CD4-positive, alpha-beta T cell (primary cell): ENCODE measurements at places on chromosomes 11 and 22.

- no peak for DNase-seq
These were observed 4.4 kb downstream of the CYB5R2 start for GRCh38 chr11:7668911-7669310.

DNA sequence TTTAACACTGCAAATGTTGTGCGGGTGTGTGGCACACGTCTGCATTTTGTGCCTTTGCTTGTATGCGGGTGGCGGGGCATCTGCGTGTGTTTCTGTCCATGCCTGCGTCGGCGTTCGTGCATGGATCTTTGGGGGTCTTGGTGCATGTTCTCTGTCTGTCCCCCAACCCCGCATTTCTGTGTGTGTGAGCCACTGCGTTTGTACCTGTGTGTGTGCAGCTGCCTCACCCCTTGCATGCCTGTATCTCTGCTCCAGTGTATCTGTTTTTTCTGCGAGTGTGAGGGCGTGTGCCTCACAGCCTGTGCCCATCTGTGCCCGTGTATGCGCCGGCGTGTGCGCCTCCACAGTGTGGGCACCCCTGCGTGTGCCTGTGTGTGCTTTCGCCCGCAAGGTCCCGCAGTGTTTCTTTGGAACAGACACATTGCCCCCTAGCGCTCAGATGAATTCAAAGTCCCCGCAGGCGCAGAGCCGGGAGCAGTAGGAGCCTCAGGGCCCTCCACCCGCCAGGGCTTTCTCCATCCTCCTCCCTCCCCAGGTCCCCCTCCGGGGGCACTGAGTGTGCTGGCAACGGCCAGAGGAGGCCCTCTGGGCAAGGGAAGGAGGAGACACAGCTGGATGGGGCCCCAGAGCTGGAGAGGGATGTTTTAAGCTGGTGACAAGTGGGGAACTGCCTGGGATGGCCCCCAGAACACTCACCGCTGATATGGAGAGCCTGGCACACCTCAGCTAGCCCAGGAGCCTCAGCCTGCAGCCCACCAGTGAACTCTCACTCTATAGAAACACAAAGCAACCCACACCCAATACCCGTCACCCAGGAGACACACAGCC is 3.1 kb upstream of the MN1 start:
- DNase-seq: peak; percentile 42

DNA sequence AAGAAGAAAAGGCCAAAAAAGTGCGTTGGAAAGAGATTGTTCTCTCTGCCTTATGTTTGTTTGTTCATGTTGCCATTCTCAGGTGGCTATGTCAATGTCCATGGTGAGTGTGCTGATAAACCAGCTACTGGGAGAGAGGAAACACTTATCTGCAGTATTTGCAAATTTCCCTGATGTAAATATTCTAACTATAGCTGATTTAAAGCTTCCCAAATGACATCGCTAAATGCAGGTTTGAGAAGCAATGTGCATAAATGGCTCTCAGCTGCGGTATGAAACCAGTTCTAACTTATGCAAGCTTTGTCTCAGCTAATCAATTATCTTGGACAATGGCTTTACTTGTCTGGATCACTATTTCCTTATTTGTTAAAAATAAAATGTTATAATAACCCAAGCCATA is 312.5 kb upstream of the ANO3 start:
- no peak for DNase-seq

DNA sequence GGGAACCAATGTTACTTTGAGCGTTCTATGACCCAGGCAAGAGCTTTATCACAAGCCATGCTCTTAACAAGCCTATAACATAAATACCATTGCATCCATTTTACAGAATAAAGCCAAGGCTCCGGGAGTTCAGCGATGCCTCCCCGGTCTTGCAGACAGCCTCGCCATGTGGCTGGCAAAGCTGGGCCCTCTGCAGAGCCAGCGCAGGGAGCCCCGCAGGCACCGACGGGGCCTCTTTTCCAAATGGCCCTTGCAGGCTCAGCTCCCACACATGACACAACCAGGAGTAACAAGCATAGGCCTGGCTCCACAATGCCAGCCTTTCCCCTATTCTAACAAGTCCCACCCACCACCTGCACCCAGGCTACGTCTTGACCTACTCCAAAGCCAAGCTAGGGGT is 72.2 kb upstream of the TSPAN18 start:
- no peak for DNase-seq

GRCh38 chr11:20046416-20046815 is 113.9 kb downstream of the DBX1 start:
- DNase-seq: no peak

DNA sequence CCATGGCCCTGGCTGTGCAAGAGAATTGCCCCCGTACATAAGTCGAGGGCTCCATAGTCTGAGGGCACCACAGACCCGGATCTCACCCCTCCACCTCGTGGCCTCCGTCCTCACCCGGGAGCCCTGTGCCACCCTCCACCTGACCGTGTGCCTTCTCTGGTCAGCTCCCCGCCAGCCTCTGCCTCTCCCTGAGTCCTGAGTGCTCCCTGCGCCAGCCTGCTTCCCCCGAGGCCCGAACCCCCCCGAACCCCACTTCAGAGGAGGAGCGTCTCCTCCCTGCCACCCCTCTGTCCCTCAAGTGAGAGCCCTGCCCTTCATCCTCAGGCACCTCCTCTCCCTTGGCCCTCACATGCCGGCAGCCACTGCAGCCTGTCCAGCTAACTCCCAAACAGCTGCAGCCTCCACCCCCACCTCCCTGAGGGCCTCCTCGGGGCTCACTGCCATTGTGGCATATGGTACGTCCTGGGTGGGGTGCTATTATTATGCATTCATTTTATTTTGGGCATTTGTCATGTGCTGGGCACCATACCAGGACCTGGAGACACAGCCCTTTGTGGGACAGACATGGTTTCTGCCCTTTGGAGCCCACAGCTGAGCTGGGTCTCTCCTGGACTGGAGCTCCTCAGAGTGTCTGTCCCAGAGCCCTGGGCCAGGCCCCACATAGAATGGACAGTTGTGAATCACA is 67.2 kb downstream of the MYO7A start:
- DNase-seq: no peak

- no peak for DNase-seq
These were observed 8.2 kb downstream of the CDC42EP1 start for GRCh38 chr22:37568448-37569008.

- DNase-seq: no peak
These were observed 91.0 kb downstream of the TMPRSS5 start for GRCh38 chr11:113615098-113615497.

DNA sequence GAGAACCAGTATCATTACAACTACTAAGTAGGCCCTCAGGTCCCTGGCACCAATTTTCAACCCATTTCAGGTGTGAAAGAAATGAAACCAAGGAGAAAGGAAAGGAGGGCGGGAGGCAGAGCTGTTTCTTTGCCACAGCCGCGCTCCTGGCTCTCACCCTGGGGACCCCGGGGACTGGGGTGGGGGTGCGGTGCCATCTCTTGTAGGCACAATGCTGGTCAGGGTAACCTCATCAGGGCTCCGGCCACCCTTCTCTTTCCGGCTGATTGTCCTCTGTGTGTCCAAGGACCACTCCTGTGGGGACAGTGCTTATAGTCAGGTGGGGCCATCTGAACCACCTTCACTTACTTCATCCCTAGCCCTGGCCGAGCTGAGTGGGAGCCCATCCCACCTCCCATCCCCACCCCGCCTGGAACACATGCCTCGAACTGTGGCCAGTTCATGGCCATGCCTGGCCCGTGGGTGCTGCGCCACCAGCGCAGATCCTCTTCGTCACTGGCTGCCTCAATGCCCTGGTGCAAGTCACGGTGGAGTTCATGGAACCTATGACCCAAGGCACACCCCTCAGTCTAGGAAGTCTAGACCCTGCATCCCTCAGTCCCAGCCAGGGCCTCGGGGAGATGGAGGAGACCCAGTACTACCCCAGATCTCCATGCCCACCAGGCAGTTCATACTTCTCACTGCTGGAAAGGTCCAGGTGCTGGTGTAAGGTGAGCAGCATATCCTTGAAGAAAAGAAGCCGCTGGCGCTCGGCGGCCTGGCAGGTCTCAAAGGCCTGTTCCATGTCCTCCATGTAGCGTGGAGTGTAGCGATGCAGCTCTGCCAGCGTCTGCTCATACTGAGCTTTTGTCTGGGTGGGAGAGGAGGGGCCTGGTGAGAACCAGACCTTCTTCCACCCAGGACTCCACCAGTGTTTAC is 2.3 kb upstream of the ARFGAP2 start:
- no peak for DNase-seq

DNA sequence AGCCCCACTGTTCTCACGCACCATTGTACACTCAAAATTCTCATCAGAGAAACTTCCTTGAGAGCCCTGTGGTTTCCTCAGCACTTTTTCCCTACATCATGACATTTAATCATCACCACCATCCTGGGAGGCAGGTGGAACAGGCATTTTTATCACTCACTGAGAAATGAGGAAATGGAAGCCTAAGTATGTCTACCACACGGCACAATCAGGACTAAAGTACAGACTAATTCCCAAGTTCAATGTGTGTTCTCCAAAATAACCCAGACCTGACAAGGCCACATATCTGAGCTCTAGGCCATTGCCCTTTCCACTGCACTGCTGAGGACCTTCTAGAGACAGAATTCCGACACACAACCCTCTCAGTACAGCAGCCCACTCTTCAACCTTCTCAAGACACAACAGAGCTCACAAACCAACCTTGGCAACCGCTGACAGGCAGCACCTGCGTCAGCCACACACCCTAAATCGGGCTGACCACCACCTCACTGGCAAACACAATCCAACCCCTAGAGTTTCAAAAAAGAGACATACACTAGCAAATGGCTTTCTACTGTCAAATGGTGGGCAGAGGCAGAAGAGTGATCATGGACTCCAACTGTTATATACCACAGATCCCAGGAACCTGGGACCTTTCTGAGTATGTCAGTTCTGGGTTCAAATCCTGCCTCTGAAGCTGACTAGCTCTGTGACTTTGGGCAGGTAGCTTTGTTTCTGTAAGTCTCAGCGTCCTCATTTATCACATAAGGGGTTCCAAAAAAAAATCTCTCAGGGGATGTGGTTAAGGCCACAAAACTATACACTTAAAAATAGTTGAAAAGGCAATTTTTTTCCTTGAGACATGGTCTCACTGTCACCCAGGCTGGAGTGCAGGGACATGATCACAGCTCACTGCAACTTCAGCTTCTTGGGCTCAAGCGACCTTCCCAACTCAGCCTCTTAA is 16.3 kb downstream of the SMCO4 start:
- DNase-seq: no peak

GRCh38 chr11:80365980-80366379 is 925.1 kb upstream of the TENM4 start:
- no peak for DNase-seq

GRCh38 chr11:111598559-111598958 is 3.7 kb upstream of the SIK2 start:
- no peak for DNase-seq

- DNase-seq: no peak
These were observed 65.2 kb upstream of the CNTN5 start for GRCh38 chr11:98955551-98955950.

DNA sequence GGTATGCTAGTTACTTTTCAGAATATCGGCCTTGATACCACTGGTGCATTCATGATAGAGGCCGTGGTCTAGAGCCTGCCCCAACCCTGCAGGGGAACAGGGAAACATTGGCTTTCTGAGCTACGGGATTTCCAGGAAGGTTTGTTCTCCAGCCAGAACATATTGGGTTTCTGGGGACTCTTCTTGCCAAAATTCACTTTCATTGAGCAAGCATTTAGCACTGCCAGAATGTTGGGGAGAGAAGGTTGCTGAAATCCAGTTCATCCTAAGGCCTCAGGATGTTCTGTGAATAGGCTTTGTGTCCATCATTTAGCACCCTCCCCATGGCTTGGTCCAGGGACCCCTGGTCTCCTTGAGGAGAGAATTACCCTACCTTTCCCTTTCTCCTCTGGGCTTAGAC is 36.7 kb downstream of the DRG1 start:
- DNase-seq: no peak

DNA sequence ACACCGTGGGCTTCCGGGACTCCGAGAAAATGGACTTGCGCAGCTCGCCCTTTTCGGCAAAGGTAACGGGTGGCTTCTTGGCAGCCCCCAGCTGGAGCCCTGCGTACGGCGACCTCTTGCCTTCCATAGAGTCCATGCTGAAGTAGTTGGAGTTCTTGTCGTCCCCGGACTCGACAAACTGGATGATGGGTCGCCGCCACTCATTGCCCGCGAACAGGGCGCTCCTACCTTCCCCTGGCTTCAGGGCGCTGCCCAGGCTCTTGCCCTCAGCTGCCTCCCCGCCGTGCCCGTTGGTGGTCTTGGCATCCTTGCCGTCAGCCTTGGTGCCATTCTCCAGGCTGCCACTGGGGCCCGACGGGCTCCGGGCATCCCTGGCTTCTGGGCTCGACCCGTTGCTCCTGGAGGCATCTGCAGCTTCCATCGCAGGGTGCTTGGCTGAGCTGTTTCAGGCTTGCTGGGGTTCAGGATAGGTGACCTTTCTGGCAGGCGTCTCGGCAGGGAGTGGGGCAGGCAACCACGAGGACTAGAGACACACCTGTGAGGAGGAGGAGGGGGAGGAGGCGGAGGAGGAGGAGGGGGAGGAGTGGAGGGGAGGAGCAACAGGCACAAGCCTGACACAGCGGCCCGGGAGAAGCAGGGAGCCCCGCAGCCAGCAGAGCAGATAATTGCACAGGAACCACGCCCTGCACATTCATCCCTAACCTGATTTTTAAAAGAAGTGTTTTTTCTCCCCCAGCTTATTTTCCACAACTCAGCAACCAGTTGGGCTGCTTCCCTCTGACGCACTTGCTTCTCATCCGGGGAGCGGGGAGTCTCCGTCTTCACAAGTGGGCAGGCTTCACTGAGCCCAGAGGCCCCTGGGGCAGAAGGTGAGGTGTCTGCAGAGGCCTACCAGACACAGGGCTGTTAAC is at the start of gene TRIM29:
TRIM29 (minus strand) TSS at position 503 of the 911 bp plus-strand sequence; CDS start at position 421, 82 bp downstream.
- no peak for DNase-seq

- no peak for DNase-seq
These were observed 651.1 kb downstream of the METTL15 start for GRCh38 chr11:28759311-28759710.

GRCh38 chr11:119144825-119145486 is 3.9 kb upstream of the ABCG4 start:
- DNase-seq: no peak

- DNase-seq: no peak
These were observed 21.4 kb downstream of the MN1 start for GRCh38 chr22:27780161-27780575.

DNA sequence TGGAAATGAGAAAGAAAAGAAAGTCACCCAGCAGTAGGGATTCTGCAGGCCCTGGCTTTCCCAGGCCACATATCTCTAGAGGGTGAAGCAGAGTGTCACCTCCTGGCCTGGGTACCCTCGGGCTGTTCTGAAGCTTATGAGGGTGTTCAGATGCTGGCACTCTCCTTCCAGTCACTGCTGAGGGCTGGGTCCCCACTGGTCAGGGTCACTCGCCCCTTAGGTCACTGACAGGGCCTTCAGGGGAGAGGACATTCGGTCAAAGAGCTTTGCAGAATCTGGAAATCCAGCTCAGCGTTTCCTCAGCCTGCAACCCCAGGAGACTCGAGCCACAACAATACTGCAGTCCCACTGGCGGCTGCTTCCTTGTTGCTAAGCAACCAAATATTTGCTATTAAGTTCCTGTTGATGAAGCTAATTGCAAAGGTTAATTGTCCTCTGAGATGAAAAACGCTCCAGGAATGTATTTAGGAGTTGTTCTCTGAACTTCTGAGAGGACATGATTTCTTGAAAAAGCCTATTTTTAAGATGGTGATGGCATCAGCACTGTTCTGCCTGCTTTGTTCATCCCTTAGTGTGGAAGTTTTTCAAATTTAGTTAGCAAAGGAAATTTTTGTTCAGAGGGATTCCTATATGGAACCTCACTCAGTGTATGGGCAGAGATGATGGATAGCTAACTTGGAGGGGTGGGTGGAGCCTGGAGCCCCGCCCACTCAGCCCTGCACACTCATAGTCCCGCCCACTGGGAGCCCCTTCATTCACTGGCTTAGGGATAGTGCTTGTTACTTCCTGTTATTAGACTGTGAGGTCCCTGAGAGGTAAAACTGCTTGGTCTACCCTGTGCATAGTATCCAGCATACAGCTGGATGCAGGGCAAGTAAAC is 109.2 kb downstream of the CSNK2A3 start:
- peak; percentile 22 for DNase-seq
